ENCODE measurements at places on chromosomes 1 and 21.

DNA sequence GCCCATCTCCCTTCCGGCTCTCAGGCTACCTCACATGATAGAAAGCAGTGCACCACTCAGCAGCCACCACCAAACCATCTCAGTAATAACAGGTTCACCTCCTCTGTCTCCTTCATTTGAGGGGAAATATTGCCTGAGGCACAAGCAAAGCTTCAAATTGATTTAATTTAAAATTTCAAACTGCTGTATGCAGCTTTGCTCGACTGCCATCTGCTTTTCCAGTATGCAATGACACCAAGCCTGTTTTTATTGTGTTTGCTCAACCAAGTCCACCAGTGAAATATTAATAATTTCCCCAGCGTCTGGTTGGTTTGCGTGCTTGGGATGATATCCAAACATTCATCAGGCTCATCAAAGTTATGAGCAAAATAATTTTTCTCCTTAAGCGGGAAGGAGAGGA is 552.4 kb upstream of the DAB1 start:
- DNase-seq = no peak

GRCh38 chr1:185439727-185440415 is 122.8 kb upstream of the IVNS1ABP start:
- DNase-seq = no peak

DNA sequence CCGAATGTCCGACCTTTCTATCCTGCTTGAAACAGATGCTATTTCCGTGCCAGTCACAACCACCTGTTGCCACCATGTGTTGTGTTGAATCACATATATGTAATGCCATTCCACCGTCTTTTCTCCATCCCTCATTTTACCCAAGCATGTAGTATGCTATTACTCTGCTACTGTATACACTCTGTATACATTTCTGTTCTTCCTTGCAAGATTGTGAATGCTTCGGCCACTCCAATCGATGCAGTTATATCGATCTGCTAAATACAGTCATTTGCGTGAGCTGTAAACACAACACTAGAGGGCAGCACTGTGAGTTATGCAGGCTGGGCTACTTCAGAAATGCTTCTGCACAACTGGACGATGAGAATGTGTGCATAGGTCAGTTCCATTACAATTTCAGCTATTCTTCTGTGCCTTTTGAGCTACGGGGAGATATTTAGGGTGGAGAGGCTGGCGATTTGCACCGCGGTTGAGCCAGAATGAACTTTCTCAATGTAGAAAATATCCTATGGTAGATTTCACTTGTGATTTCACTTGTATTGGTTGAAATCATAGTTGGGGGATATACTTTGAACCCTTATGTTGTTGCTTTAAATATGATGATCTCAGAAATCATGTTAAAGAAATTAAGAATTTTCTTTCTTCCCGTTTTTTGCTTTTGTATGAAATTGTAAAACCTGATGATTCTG is 289.8 kb downstream of the NTNG1 start:
- DNase-seq = no peak

GRCh38 chr21:37452227-37452626 is 85.7 kb downstream of the DYRK1A start:
- peak; percentile 36 for DNase-seq

DNA sequence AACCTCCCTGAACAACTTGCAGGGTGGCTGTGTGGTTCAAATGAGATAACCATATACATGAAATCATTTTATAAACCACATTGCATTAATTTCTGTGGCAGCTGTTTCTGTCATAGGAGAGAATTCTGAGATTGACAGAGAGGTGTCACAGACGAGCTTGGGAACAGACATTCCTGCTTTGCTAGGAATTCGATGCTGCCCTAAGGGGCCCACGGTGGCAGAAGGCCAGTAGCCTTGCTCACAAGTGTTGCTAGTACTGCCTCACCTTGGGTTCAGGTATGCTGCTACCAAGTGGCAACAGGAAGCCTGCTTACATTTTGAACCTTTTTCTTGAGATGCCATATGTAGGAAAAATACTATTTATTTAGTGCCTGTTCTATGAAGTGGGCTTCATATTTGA is 13.4 kb downstream of the KCNA10 start:
- no peak for DNase-seq

GRCh38 chr1:180568184-180568583 is 9.4 kb downstream of the OVAAL start:
- DNase-seq = no peak

DNA sequence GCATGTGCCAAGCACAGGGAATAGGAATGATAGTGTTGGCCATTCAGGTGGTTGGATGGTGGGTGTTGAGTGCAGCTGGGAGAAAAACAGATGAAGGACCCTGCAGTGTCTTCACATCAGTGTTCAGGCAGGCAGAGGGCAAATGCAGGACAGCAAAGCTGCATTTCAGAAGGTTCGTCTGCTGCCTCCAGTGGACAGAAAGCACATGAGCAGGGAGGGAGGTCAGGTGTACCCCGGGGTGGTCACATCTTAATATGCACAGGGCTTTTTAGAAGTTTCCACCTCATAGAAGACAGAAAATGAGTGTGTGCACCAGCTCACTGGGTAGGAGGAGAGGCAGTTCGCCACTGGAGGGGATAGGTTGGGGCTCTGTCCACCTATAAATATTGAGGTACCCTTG is 184.9 kb downstream of the SLC35F3 start:
- DNase-seq = no peak

- no peak for DNase-seq
Measured at GRCh38 chr1:180571832-180572636, 13.3 kb downstream of the OVAAL start.

- DNase-seq = no peak
Measured at GRCh38 chr21:29209696-29210095, 79.3 kb downstream of the MAP3K7CL start.

- DNase-seq = no peak
Measured at GRCh38 chr1:192756847-192757246, 52.0 kb upstream of the RGS2 start.

DNA sequence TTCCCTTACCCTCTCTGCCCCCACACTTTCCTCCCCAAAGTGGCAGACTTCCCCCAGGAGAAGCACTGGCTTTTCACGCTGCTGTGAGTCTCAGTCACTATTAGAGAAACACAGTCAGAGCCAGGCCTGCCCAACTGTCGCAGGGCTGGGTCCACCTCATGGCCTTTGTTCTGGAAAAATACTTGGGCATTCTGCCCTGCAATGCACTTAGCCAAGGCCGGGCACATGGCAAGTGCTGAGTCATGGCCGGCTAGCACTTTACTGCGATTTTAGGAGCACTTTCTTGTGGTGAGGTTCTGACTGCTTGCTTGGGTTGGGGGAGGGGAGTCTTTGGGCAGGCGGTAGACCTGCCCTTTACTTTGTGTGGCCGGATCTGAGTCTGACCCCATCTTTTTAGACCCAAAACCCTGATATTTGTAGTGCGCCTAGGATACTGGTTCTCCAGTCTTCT is 7.7 kb downstream of the EPHX1 start:
- DNase-seq = no peak

DNA sequence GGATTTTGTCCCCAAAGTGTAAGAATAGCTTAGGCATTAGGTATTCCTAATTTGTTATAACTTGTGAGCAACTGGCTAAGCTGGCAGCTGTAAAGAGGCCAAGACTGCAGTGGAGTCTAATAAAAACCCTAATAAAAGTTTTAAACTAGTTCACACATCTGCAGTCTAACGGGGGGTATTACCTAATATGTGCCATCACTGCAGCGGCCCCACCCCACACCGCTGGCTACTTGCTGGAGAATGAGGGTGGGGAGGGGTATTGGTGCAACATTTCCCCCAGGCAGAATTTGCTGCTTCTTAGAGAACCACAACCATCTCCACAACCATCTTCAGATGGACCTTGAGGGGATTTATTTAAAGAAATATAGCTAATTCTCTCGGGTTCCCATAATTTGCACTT is 135.0 kb downstream of the ZC3H11B start:
- no peak for DNase-seq

GRCh38 chr21:17466166-17466565 is 46.7 kb upstream of the CXADR start:
- no peak for DNase-seq

GRCh38 chr1:6521536-6521935 is 30.1 kb upstream of the PLEKHG5 start:
- DNase-seq = no peak

GRCh38 chr1:86687595-86687994 is 16.8 kb upstream of the SH3GLB1 start:
- DNase-seq = peak; percentile 1

DNA sequence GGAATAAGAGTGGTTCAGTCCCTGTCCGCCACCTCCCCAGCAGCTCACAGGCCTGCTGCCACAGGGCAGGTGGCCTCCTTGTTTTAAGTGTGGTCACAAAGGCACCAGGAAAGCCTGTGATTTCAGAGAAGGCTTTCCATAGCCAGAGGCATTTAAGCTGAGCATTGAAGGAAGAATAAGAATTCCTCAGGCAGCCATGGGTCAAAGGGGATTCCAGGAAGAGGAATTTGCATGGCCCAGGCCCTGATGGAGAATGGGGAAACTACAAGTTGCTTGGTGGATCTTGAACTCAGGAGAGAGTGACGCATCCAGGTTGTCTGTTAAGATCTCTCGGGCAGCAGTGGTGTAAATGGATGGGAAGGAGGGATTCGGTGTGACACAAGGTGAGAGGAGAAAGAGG is 66.7 kb downstream of the KLHDC7A start:
- no peak for DNase-seq

GRCh38 chr1:115210302-115210711 is 121.0 kb upstream of the TSPAN2 start:
- DNase-seq = no peak

GRCh38 chr1:230550428-230550827 is 91.9 kb upstream of the COG2 start:
- DNase-seq = no peak

DNA sequence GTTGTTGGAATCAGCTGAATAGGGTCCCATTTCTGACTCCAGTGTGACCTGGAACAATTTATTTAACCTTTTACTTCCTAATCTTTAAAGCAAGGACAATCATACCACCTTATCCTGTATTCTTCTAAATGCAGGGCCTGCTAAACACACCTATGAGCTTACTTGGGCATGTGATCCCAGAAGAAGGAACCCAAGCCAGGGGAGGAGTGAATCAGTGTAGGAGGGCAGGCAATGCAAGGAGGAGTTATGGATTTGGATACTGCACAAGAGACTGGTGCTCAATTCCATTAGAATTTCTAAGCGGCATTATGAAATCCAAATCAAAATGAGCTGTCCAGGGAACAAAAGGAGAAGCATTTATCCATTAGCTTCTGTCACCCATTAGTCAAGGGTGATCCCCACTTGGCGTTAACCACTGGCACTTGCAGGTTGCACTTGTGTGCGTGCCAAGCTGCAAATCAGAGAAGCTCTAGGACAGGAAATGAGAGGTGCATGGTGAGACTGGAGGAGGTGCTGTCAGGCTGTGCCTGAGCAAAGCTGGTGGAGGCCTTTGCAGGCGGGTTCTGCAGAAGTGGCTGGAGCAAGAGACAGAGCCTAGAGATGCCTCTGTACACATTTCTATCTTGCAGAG is 297.2 kb upstream of the PLXNA2 start:
- no peak for DNase-seq

GRCh38 chr1:113118266-113118665 is 45.3 kb downstream of the LRIG2 start:
- no peak for DNase-seq

DNA sequence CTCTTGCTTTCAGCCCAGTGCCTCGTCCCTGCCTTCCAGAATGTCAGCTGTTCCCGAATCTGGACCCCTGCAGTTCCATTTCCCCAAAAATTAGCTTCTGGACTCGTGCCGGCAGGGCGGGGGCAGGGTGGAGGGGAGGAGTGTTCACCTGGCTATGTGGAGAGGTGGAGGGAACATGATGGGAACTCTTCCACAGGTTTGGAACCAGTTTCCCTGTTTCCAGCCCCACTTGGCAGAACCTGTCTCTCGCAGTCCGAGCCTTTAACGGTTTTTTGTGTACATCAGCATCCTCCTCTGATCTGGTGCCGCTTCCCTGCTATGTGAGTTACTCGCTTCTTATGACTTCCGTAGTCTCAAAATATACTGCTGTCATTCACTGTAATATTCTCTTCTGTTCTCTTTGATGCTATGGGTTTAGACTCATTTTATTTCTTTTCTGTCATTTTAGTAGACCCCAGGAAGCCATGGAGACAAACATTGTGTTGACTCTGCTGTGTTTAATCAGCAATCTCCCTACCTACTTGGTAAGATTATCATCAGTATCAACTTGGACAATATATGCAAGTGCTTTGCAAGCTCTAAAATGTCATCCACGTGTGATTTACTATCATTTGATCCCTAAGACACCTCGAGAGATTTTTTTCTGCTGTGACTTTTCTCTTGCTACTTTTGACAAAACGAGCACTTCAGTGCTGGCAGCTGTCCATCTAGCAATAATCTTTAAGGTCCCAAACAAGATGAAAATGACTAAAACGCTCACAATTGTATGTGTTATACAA is 33.3 kb upstream of the HNRNPU start:
- DNase-seq = no peak

DNA sequence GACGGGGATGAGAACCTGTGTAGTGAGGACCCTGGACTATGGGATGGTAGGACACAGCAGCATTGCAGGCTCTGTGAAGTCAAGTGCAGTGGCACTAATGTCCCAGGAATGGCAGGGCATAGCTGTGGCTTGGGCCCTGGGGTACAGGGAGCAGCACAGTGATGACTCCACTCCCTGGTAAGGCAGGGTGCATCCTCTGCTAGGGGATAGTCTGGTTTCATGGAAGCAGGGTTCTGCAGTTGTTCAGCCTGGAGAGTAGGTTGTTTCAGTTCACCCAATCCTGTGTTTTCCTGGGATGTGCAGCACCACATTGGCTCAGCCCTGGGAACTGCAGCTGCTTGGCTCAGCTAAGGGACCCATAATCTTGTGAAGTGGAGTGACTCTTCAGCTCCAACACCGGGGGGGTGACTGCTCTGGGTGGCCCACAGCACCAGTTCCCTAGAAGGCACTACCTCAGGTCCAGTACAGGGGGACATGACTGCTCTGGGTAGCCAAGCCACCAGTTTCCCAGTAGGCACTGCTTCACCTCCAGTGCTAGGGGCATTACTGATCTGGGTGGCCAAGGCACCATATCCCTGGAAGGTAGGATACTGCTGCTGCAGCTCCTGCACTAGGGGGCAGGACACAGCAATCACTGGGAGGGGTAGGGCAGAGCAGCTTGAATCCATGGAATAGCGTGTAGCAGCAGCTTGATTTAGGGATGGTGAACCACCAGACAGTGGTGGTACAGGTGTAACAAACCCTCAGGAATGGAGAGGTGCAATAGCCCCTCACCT is 15.3 kb upstream of the C1orf185 start:
- no peak for DNase-seq

GRCh38 chr1:109893532-109894171 is 17.0 kb upstream of the CSF1 start:
- DNase-seq = no peak

DNA sequence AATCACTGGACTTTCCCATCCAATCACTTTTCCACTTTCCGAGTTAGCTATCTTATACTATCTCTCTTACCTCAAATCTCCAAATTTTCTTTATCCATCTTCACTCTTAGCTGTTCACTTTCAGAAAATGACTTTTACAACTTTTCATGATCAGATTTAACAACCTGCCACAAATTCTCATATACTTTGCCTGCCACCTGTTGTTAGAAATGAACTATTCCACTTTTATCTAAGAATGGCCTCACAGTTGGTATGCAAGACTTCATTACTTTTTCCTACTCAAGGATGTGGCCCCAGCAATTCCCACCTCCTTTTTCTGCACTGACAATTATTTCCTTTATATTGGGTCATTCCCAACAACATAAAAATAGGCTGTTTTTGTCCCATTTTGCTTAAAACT is 93.6 kb upstream of the DEPDC1 start:
- DNase-seq = no peak

- DNase-seq = no peak
Measured at GRCh38 chr1:6523566-6523965, 30.7 kb downstream of the NOL9 start.
